ENCODE measurements at places on chromosomes 6 and 20.

GRCh38 chr6:91042656-91043055, 455.8 kb upstream of the MAP3K7 start:
- DNase-seq, result no peak

- DNase-seq, result peak; percentile 6
Observed at GRCh38 chr6:45677381-45678284, 299.9 kb upstream of the SUPT3H start.

DNA sequence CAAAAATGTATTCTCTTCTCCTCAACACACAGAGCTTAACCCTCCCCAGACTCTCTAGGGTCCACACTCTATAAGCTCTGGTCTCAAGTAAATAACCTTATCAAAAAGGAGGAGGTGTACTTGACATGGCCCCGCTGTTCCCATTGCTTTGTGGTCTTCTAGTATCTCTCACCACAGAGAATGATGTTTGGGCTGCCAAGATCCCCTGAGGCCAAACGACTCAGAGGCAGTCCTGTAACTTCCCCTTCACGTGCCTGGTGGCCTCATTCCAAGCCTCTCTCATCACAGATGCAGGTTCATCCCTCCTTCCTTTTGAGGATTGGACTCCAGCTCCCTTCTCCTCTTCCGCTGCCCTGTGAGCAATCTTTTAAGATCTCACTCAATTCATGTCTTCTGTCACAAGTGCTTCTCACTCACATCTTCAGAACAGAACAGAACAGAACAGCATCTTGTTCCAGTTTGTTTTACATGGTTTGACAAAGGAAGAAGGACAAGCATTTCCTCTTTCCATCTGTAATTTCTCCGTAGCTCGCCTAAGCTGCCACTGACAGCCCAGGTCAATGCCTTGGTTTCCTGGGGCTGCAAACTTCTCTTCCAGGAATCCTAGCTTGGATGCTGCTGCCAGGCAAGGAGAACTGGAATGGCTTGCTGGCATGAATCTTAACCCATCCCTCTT, 541.5 kb downstream of the CD83 start:
- no peak for DNase-seq

- DNase-seq, result no peak
Observed at GRCh38 chr6:2111162-2111677, 134.2 kb downstream of the GMDS start.

DNA sequence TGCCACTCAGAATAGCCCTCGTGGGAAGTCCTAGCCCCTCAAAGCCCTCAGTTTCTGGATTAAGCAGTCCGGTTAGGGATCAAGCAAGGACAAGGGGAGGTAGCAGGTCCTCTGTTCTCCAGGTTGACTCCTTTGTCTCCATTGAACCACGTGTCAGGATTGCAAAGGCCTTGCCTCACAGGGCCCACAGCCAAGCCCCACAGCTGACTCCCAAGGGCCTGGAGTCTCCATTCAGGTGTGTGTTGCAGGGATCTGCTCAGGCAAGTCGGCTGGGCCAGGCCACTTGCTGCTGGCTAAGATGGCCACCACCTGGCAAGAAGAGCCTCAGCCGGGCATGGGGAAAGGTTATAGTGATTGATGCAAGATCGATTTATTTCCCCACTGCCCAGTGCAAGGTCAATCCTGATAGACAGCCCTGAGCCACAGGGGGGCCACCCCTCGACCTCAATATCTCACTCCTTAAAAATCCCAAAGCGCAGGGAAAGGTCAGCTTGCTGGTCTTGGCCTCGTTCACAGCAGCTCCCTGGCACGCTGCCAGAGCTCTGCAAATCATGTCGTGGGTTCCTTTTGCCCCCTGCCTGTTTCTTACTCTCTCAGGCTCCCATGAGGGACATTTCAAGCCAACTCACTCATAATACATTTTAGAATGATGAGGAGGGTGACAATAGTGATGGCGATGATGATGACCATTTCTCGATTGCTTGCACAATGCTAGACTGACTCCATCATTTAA, 75.9 kb downstream of the EDN3 start:
- DNase-seq, result no peak

GRCh38 chr6:113629256-113629655, 227.9 kb upstream of the MARCKS start:
- no peak for DNase-seq

- DNase-seq, result peak; percentile 21
Observed at GRCh38 chr20:53413186-53413631, 180.4 kb downstream of the ZNF217 start.

- DNase-seq, result no peak
Observed at GRCh38 chr20:14488212-14488611, 150.8 kb upstream of the FLRT3 start.

DNA sequence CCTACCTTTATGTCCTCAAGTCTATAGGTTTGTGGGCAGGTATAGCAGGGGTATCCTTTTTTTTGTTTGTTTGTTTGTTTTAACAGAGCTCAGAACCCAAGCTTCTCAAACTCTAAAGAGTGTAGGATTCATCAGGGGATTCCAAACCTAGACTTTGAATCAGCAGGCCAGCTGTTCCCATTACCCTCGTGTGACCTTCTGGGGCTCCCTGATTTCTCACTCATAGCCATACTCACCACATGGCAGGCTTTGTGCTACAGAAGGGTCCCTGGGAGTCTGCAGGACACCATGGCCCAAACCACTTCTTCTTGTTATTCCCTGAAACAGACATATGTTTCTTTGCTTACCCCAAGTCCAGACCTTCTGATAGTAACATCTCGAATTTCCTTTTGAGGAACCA, 350.8 kb upstream of the TSHZ2 start:
- no peak for DNase-seq

- no peak for DNase-seq
Observed at GRCh38 chr20:537983-538382, 5.6 kb downstream of the CSNK2A1 start.

GRCh38 chr20:45937765-45938164, 3.3 kb downstream of the PCIF1 start:
- no peak for DNase-seq

GRCh38 chr6:91874971-91875370, 1288.1 kb upstream of the MAP3K7 start:
- no peak for DNase-seq

- DNase-seq, result no peak
Observed at GRCh38 chr6:140774080-140774505, 1358.6 kb upstream of the GJE1 start.

GRCh38 chr20:41232973-41233926, 84.3 kb downstream of the ZHX3 start:
- no peak for DNase-seq

GRCh38 chr20:62700261-62700930, 8.2 kb upstream of the NTSR1 start:
- DNase-seq, result no peak

GRCh38 chr6:45838451-45838850, 177.2 kb downstream of the CLIC5 start:
- no peak for DNase-seq

- DNase-seq, result no peak
Observed at GRCh38 chr6:53673162-53673727, 7.7 kb upstream of the KLHL31 start.

GRCh38 chr6:72622094-72622940, 453 bp downstream of the KCNQ5 start:
- peak; percentile 22 for DNase-seq

GRCh38 chr6:40477246-40478126, 109.7 kb downstream of the LRFN2 start:
- DNase-seq, result no peak

- DNase-seq, result no peak
Observed at GRCh38 chr6:15501826-15502445, 160.9 kb downstream of the DTNBP1 start.

- DNase-seq, result no peak
Observed at GRCh38 chr6:16766836-16767745, 5.8 kb upstream of the ATXN1 start.

GRCh38 chr6:150238846-150239407, 96.1 kb downstream of the PPP1R14C start:
- no peak for DNase-seq

DNA sequence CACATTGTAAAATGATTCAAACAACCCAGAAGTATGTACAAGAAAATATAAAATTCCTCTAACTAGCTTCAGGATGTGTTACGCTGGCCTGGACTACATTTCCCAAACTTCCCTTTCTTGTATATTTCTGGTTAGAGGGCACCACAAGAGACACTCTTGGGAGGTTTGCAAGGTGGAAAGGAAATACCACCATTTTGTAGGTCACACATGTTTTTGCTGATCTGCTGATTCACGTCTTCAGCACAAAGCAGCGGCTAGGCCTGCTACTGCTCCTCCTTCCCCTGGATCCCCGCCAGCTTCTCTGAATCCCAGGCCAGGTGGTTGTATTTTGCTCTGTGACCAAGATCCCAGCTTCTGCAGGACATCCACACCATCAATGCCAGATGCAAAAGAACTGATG, 104.2 kb downstream of the AGPAT4 start:
- no peak for DNase-seq

DNA sequence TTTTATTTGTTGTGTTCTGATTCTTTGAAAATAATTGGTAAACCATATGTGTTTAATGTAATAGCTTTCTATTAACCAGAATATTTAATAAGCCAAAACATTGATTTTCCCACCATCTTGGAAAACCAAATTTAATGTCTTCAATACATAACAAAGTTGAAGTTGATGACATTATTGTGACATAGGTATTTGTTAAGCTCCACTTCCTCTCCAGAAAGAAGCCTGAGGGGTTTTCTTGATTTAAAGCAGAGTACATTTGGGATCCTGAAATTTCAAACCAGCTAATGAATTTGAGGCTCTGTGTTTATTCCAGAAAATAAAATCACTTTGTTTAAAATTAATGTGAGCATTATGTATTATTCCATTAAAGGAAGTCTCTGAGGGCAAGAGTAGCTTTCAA, 106.3 kb downstream of the PERP start:
- DNase-seq, result no peak
